ENCODE measurements at places on chromosomes 3 and 15.

DNA sequence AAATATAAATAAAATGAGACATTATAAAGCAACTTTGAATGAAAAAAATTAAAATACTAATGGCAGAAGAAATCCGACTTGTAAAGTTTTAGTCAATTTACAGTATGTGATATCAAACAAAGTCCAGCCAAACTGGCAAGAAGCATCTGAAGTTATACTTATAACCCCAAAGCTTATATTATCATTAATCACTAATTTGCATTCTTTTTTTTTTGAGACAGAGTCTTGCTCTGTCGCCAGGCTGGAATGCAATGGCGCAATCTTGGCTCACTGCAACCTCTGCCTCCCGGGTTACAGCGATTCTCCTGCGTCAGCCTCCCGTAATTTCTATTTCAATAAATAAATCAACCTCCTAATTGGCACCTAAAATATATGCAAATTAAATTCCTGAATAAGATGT, 80.1 kb downstream of the AQR start:
- DNase-seq, result peak; percentile 20

DNA sequence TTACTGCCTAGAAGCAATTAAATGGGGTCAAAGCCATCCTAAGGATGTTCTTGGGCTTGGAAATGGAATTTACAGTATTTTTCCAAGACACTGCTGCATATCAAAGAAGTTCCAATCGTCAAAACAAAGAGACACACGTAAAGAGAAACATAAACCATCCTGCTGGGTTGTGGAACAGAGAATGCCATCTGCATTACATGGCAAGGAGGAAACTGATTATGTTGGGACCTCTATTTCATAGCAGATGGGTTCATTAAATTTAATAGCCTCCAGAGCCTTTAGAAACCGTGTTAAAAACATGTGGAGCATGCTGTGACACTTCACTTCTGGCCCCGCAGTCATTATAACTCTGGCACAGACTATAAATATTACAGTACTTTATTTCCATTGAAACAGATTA, 154.6 kb downstream of the LRTM1 start:
- DNase-seq, result peak; percentile 3

DNA sequence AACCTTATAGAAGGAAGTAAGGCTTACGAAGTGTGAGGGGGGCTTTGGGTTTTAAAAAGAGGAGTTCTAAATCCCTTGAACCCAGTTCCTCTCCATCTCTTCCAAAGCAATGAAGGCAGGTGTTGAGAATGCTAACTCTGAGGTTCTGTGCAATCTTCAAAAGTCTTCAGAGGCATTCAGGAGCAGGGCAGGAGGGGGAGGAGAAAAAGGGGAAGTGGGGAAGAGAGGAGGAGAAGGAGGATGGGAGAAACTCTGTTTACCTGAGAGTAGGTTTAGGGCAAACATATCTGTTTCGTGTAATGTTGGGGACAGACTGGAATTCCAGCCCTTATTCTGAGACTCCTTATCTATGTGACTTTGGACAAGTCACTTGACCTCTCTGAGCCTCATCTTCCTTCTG, 36.9 kb downstream of the FAM3D start:
- no peak for DNase-seq

DNA sequence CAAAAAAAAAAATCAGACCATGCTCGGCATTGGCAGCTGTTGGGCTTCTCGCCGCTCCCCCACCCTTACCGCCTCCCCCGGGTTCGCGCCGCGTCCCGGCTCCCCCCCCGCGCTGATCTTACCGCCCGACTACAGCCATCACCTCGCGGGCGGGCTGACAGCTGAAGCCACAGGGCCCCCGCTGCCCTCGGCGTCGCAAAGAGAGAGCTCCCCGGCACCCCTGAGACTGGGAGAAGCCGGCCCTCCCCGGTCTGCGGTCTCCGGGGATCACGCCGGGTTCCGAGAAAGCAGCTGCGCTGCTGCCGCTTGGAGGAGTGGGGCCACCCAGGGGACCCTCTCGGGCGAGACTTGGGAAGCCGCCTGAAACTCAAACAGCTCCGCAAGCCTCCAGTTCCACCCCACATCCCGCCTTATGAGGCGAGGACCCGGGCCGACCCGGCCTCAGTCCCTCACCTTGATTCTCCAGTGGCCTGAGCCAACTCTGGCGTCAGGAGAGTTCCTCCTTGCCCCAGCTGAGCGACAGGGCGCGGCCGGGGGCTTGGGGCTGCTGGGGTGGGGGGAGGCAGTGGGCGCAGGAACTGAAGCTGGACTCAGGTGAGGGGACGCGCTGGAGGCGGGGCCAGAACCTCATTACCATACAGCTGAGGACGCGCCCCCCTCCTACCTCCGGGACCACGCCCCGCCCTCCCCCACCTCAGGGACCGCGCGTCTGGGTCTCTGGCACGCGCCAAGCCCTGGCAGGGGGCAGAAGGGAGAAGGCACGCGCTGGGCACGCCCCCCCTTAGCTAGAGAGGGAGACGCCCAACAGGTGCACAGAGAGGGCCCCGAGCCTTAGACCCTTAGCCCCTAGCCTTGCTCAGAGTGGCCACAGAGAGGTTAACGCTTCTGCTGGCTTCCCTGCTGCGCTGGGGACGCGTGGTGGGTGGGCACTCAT, 1.0 kb upstream of the DLL4 start:
- no peak for DNase-seq

DNA sequence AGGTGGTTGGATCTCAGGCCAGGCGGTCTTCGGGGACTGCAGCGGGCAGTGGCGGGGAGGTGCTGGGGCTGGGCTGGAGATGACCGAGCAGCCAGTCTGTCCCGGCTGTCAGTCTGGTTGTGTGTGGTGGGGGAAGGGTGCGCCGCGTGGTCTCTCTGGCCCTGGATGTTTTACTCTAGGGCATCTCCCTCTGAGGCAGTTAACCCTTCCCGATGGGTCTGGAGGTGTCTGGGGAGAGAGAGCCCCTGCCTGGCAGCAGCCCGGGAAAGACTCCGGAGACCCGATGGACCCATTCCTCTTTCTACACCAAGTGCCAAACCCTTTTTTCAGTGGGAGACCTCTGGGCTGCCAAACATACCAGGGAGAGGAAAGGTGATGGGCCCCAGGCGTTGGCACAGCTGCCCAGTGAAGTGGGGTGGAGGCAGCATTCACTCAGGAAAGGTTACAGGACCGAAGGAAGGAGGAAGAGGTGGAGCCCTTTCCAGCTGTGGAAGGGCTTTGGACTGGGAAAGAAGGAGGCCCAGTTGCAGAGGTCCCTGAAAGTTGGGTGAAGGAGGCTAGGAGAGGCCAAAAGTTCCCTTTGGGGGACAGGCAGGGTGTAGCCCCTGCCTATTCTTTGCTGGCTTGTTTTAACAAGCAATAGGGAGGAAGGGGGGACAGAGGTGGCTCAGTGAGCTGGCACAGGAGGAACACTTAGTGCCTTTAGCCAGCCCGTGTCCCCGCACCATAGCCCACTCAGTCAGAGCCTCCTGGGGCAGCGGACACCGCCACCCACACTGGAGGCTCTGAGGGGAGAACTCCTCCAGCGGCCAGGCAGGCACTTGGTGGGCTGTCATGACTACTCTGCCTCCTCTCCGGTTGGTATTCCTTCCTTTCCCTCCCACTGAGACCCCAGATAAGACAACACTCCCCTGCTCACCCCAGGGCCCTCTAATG, 2.7 kb upstream of the BAHD1 start:
- no peak for DNase-seq

DNA sequence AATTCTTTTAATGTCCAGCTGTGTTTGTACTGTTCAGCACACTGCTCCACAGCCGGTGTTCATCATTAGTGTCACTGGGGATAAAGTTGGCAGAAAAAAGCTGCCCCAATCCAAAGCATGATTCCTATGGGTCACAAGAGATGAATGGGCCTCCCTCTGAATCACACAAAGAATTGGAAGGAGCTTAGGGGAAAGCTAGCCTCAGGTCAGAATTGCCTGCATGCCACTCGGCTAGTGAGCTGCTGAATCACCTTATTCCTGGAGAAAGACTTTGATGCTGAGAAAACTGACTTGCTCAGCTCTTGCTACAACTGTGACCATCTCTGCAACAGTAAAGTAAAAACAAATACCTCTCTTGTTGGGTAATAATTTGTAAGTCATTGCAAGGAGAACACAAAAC, 3.5 kb downstream of the CCK start:
- DNase-seq, result peak; percentile 19

DNA sequence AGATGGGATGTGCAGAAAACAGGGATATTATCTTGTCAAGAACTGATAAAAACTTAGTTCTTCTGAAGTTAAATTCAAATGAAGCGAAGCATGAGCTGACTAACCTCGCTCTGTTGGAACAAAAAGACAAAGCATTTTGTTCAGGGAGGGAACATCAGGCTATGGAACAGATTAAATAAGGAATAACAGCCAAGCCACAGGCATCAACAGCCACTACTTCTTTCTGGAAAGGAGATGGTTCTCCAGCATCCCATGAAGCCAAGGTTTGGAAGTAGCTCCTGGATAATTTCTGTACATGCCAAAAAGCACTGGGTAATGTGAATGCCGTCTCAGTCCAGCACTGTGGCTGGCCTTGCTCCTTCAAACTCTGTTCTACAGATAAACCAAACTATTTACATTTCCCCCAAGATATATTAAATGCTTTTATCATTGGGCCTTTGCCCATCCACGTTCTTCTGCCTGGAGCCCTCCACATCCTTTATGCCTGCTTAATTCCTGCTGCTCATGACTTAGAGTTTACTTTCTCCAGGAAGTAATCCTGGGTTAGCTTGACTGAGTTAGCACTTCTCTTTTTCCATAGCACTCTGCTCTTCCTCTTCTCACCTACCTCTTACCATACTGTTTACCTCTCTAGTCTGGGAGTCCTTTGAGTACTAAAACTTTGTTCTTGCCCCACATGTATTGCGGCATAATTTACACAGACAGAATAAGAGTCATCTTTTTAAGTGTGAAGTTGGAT, 232.0 kb downstream of the CLSTN2 start:
- DNase-seq, result peak; percentile 14

DNA sequence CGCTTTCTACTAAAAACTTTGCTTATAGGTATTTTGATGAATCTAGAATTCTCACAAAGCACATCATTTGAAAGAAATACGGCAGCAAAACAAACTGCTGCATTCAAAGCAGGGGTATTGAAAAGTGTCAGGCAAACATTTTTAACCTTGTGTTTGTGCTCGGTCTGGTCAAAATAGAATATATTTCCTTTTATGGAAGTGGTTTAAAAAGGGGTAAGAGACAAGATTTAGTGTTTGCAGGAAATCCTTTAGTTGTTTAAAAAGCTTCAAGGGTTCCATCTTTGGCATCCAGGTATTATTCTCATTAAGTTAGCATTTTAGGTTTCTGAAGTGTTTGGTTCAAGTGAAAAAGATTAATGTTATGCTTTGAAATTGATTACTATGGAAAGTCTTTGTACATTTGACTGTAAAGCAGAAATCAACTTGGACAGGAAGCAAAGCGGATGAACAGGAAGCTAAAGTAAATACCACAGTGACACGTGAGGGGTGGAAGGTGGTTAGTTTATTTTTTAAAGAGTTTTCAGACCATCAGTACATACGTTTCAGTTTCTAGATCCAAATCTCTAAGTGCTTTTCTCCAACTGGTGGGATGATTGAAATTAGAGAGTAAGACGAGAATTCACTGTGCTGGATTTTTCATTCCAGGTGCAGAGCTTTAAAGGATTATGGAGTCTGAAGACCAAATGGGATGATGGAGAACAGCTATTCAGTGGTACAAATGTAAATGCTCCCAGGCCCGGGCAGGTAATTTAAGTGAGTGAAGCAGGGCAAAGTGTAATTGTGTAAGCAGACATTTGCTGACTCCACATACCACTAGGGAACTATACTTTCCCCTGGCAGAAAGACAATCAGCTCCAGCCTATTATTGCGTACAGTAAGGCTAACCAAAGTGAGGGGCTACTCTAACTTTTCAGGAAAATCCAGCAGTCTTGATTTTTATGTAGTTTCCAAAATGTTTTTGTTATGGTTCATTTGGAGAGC, 341.8 kb upstream of the TBL1XR1 start:
- no peak for DNase-seq

GRCh38 chr3:129268396-129268795, 10.3 kb upstream of the HMCES start:
- DNase-seq, result no peak

GRCh38 chr15:98420837-98421236, 227.5 kb upstream of the IGF1R start:
- no peak for DNase-seq

DNA sequence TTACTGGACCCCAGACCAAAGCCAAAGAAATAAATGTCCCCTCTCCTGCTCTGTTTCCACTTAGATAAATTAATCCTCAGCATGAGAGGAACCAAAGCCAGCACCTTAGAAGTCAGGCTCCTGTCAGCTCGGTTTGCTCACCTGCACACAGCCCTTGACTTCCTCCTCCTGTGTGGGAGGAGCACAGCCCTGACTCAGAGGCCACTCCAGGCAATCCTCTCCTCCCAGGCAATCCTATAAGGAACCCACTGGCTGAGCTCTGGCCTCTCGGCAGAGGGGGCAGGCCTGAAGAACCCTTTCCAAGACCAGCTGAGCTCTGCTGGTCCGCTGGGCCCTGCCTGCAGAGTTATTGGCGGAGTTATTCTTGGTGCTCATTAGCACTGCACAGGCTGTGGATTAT, 30.8 kb downstream of the LIPC start:
- DNase-seq, result no peak

DNA sequence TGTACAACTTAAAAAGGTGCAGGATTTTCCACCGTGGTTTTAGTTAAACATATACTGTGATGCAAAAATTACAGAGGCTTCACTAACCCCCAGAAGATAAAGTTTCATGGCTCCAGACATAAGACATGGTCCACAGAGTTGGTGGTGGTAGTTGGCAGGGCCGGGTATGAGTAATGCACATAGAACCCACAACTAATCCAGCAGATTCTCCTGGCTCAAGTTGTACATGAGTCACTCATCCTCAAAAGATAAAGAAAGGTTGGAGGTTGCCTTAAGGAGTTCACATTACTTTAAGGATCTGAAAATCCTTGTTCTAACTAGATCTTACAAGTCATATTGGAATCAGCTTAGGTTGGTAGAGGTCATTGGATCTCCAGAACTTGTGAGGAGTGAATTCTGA, 98.3 kb upstream of the ZBTB20 start:
- peak; percentile 89 for DNase-seq

DNA sequence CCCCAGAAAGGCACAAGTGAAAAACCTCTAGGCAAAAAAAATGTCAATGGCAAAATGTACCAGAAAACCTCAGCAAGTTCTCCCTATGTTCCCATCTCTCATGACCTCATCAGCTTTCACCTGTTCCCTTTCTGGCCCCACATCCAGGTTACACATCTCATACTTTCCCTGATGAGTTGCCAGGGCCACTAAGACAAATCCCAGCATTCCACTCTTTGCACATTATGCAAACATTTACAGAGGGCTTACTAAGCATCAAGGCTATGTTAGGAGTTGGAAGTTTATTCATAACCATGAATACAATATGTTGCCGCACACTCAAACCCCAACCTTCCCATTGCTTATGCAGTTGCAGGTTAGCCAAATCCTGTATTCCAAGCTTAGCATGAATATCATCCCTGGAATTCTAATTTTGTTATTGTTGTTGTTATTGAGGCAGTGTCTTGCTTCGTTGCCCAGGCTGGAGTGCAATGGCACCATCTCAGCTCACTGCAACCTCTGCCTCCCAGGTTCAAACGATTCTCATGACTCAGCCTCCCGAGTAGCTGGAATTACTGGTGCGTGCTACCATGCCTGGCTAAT, 129.3 kb upstream of the UBE2E2 start:
- no peak for DNase-seq

Measured in fibroblast of skin of scalp (primary cell).